ENCODE measurements at places on chromosomes 16 and 17. TPM values are rescaled to one million over a fixed set of nuclear protein-coding genes. Genes with fewer than 3 reads are reported as not detected.

DNA sequence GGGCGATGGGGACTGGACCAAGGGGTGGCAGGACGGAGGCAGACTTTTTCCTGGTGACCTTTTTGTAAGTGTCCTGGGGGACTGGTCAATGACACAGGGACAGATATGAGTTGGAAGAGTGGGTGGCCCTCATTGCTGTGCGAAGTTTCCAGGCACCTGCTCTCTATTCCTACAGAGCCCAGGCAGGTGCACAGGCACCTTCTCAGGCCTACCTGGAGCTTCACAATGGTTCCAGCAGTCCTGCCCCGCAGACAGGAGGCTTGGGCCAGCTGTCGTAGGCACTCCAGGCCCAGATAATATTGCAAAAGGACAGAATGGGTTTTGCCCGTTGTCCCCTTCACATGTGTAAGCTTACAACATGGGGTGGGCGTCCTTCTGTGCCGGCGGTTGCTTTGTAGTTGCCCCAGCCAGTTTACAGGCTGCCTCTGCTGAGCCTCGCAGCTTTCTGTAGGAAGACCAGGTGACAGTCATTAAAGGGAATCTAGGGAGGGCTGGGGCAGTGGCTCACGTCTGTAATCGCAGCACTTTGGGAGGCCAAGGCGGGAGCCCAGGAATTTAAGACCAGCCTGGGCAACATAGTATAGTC, 84.3 kb downstream of the ARHGAP23 start:
- DNase-seq, result no peak

DNA sequence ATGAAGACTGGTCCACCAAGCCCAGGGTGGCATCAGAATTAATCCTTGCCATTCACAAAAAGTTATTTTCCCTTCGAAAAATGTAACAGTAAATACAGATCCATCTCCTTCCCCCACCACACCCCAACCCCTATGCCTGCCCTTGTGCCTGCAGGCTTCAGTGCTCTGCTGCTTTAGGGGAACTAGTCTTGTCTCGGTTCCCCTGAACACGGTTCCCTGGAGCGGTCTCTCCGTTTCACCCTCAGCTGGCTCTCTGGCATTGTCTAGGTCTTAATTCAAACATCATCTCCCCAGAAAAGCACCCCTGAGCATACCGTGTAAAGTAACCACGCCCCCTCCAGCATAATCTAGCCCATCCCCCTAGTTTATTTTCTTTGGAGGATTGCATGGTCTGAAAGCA, 25.8 kb downstream of the EMP2 start:
- no peak for DNase-seq

GRCh38 chr16:23784811-23785447, 30.1 kb downstream of the CHP2 start:
- DNase-seq, result no peak

DNA sequence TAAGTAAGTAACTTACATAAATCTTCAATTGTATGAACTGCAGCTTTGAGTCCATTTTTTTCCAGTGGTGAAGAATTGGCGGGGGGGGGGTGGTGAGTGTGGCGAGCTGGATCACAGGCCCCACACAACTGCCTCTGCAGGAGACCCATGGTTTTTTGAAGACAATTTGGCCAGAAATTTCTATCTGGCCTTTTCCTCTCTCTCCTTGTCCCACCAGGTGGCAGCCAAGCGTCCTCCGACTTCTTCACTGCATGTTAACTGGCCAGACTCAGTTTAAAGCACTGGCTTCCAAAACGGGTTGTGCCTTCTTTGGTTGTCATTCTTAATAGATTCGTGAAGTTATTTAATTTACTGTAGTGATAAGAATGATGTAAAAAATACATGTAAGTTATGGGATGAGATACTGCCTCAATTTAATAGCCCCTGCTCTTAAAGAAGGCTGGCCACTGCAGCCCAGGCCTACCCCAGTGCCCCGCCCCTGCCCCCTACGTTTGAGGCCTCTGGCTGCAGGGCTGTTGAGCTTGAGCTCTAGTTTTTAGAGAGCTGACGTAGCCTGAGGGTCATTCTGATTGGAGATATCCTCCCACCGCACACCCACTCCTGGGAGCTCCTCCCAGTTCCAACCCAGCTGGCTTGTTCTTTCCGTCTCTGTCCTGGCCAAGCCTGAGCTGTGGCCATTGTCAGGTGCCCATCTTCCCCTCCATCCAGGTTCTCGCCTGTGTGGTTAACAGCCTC, 36.4 kb downstream of the AKAP1 start:
- no peak for DNase-seq

- DNase-seq, result no peak
Observed at GRCh38 chr17:77129568-77130301, 11.0 kb upstream of the SEC14L1 start.

GRCh38 chr16:85390511-85391174, 222.5 kb upstream of the GSE1 start:
- DNase-seq, result no peak

DNA sequence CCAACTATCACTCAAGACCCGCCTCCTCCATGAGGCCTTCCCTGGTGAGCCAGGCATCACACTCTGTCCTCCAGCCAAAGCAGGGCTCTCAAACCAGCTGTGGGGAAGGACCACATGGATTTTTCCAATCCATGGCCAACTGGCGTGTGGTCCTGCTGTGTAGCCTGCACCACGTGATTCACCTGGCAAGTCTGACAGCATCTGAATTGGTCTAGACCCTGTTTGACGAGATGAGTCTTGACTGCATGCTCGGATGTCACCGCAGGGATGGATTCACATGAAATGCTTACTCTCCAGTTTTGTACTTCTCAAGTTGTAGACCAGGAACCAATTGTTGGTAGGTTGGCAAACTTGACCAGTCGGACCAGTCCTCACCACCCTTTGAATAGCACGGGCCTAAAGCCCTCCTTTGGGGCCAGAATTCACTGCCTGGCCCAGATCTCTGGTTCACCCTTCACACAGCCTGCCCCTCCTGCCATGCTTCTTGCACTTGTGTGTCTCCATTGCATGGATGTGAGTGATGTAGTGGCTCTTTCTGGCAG, 9.9 kb downstream of the CRHR1 start:
- no peak for DNase-seq

GRCh38 chr17:48045316-48046001, 2.7 kb upstream of the NFE2L1 start:
- DNase-seq, result no peak

DNA sequence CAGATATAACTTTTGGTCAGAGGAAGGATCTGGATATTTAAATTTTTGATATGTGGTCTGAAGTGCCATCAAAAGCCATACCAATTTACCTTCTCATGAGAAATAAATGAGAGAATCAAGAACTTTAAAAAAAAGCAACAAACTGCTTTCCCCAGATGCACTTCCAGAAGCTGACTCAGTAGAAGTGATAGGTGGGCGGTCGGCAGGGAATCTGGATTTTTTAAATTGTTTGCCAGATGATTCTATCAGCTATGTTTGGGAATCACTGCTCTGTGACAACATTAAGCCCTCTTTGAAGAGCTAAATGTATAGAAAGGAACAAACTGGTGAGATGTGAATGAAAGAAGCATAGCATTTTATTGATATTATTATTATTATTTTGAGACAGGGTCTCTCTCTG, 19.2 kb downstream of the CDH3 start:
- DNase-seq, result no peak

DNA sequence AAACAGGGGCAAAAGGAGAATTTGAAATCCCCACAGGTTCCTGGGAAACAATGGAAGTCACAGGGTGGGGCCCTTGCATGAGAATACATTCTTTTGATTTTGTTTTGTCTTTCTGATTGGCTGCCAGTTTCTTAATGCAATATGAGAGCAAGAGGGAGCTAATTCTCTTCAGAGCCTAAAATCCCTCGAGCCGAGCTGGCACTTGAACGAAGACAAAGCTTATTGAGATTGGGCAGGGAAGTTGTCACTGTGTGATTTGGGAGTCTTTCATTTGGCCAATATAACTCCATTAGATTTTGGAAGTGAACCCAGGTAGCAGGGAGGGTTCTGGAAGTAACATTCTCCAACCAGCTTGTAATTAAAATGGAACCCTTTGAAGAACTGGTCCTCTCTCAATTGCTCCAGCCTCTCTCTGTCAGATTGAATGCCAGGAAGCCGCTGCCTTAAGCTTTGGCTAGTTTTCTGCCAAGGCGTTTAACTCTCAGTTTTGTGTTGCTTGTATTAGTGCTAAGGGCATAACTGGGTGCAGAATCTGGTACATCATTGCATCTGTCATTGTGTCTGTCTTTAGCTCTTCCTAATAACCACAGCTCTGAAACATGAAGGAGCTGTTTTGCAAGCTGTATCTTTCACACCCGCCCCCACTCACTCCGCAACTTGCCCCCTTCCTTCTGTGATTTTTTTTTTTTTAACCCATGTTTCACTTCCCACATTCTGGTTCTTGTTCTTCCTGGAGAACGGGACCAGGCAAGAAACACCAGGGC, 272.0 kb downstream of the MAF start:
- DNase-seq, result no peak

- DNase-seq, result no peak
Observed at GRCh38 chr16:57299009-57299718, 14.7 kb upstream of the PLLP start.

DNA sequence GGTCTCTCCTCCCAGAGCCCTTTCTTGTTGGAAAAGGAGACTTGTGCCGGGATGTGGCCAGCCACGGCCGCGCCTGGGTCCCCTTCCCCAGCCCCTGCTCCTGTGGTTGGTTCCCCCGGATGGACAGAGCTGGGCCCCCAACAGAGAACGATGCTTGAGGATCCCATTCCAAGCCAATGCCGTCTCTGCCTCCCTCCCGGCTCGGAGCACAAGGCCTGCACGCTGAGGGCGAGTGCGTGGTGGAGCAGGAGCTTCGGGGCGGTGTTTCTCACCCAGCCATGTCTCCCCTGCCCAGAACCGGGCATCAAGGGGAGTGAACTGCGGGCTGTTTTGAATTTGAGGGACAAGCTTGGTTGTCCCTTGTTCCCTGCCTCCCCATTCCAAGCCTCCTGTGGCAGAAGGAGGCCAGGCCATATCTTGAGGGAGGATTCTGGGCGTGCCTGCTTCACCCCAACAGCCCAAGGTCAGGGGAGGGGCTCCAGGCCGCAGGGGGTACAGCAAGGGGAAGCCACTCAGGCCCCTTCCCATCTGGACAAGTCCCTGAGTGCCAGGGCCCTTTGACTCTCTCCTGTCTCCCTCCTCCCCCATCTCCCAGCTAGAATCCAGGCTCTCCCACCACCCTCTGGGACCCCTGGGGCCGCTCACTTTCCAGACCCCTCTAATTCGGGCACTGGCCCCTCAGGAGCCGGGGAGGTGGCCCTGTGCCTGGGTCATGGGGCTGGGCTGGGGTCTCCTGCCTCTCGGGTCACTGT, 43.6 kb downstream of the SOCS3 start:
- DNase-seq, result no peak

Gene SNRNP25
- total RNA-seq, result 98.4 TPM

Gene TMEM235
- not detected for total RNA-seq

Gene TP53
- total RNA-seq, result 137 TPM

Gene CDIPT
- total RNA-seq, result 46.8 TPM

Gene SYNGR3
- total RNA-seq, result 2.0 TPM
